Panc1 (cell line): ENCODE measurements at places on chromosomes 7 and 10. TPM values are rescaled to one million over a fixed set of nuclear protein-coding genes. Genes with fewer than 3 reads are reported as not detected.

Gene MOGAT3
- 0.23 TPM for total RNA-seq

Gene GRM3
- not detected for total RNA-seq

Gene IPMK
- total RNA-seq, result 9.3 TPM

DNA sequence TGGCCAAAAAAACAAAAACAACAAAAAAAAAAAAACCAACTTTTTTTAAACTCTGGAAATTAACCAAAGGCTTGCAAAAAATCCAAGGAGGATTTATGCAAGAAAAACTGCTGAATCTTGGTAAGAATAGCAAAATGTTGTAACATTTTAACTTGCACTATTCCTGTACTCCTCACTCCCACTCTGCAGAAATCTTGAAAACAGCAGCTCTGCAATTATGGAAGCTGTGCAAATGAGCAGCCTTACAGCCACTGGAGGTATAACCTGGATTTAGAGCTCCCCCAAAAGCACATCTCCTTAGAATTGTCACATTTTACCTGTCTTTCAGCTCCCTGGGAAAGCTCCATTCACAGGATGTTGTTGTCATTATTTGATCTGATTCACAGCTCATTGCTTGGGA is 41.8 kb upstream of the LRGUK start:
- no peak for DNase-seq

DNA sequence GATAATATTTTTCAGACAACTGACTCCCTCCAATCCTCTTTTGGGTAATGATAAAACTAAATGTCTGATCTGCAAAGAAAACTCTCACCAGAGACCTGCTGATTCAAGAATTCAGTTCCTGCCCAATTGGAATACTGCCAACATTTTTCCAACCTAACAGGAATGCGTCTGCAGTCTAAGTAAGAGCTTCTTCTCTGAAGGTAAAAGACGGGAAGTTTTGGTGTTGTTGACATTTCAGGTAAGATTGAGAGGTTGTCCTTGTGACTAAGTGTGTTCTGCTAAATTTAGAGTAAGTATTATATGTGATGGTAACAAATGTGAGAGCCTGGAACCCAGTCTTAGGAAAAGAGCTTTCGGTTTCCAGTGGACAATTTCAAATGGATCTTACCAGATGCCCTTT is 17.6 kb downstream of the IFIT5 start:
- DNase-seq, result no peak

- peak; percentile 41 for DNase-seq
These were observed 4.6 kb downstream of the TRPV6 start for GRCh38 chr7:142880876-142881505.
